Fibroblast of skin of right biceps (primary cell): ENCODE measurements at places on chromosomes 7 and 10.

- peak; percentile 60 for DNase-seq
Observed at GRCh38 chr10:5666008-5666840, at the start of gene ASB13. ASB13 (minus strand) TSS chr10:5666595; CDS start chr10:5666551, 44 bp downstream.

- no peak for DNase-seq
Observed at GRCh38 chr10:100339236-100339635, 7.8 kb upstream of the SCD start.

DNA sequence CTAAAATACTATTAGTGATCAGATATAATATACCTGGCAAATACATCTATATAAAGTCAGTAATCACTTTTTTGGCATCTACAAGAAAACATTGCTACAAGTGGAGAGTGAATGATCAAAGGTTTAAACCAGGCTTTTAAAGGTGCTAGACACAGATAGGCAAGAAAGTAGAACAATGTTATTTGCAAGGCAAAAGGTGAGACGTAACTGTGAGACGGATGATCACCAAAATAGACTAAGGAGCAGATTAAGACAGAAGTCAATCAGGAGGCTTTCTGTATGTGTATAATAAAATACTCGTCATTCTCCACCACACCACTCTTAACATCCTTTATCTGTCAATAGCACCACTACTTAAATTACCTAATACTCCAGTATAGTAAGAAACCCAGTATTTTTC lies 8.3 kb downstream of the ANXA7 start:
- no peak for DNase-seq

GRCh38 chr7:24018331-24018730 lies 265.7 kb upstream of the NPY start:
- no peak for DNase-seq

- no peak for DNase-seq
Observed at GRCh38 chr7:55099821-55100543, 81.2 kb downstream of the EGFR start.

GRCh38 chr7:73681031-73681430 lies 2.2 kb downstream of the DNAJC30 start:
- no peak for DNase-seq

GRCh38 chr7:64102656-64103400 lies 57.6 kb downstream of the ZNF727 start:
- no peak for DNase-seq

GRCh38 chr7:6237011-6237410 lies 35.4 kb downstream of the CYTH3 start:
- no peak for DNase-seq

GRCh38 chr10:79938728-79939406 lies 10.0 kb downstream of the SFTPD start:
- no peak for DNase-seq

DNA sequence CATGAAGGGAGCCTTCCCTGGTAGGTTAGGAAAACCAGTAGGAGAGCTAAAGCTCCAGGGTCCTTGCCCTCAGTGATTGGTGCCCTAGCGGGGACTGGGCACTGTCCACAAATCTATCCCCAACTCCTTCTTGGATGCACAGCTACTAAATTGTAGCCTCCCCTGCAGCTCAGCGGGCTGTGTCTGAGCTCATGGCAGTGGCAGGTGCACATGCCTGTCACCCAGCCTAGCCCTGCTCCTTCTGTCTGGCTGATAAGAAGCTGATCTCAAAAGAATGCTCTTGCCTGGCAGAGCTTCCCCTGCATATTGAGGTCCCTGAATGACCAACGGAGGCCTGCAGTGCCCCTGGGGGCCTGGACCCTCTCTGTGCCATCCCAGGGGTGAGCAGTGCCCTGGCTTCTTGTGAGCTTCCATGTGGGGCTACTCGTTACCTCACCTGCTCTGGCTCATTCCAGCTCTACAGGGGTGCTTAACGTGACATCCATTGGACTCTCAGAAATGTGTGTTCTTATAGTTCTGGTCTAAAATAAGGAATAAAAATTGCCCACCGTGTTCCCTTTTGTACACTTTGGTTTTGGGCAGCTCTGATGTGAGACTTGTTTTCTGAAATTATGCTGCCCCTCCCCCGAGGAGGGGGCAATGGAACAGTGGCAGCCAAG lies 59.8 kb upstream of the ANTXRL start:
- DNase-seq = no peak

DNA sequence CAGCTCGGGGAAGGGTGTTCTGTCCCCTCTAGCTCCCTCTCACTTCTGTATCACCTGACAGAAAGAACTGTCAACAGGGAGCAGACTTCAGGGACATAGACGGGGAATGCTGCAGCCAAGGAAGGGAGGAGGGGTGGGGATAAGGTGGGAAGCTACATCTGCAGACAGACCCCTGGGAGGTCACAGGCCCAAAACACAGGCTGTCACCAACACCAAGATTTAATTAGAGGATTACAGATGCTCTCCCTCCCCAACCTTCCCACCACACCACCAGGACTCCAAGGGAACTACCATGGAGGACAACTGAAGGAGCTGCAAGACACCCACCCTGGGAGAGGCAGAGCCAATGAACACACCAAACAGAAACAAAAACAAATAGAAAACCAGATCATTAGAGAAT lies 425.2 kb upstream of the VSTM2A start:
- no peak for DNase-seq
